ENCODE measurements at places on chromosomes 4 and X.

DNA sequence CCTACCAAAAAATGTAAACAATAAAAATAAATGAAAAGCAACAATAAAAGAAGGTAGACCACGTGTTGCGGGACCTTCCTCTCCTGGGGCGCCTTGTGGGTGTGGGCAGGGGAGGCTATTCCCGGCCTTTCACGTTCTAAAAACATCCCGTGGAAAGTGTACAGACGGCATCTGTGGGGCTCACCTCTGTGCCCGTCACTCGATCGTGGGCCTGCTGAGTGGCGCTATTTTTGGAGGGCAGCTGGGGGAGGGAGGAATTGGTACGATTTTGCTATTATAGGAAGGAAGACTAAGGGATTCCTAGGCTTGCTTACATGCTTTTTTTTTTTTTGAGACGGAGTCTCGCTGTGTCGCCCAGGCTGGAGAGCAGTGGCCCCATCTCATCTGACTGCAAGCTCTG, 13.6 kb upstream of the PPP2R3B start:
- DNase-seq: no peak

- no peak for DNase-seq
These were observed 49.7 kb upstream of the ANKRD17 start for GRCh38 chr4:73308286-73308685.

DNA sequence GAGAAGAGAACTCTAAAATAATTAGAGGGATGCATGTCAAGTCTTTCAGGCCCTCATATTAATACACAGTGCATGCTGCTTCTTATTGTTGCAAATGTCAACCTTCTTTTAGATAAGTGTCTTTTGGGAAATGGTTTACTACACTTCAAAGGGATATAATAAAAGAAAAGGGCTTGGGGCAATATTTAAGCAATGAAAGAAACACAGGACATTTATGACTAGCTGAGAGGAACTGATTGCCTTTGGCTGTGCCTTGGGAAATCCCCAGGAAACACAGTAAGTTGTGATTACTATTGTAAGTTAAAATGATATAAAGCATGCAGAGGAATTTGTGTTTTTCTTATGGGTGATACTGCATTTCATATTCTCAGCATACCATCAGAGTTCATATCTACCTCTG, 1036.2 kb upstream of the GRID2 start:
- DNase-seq: no peak

DNA sequence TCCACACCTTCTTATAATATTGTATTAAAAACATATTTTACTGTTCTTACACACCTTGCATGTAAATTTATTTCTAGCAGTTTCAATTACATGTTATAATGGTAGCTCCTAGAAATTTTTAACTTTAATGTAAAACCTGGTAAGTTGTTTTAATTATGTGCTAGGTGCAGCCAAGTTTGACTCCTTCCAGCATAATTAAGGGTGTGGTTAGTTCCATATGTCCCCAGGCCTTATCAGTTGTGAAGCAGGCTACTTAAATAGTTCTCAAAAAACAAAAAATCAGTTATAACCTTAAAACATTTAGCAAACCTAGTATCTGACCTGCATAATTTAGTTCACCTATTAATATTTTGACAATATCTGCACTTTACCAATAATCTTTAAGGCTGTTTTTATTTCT, 26.9 kb upstream of the PASD1 start:
- no peak for DNase-seq

DNA sequence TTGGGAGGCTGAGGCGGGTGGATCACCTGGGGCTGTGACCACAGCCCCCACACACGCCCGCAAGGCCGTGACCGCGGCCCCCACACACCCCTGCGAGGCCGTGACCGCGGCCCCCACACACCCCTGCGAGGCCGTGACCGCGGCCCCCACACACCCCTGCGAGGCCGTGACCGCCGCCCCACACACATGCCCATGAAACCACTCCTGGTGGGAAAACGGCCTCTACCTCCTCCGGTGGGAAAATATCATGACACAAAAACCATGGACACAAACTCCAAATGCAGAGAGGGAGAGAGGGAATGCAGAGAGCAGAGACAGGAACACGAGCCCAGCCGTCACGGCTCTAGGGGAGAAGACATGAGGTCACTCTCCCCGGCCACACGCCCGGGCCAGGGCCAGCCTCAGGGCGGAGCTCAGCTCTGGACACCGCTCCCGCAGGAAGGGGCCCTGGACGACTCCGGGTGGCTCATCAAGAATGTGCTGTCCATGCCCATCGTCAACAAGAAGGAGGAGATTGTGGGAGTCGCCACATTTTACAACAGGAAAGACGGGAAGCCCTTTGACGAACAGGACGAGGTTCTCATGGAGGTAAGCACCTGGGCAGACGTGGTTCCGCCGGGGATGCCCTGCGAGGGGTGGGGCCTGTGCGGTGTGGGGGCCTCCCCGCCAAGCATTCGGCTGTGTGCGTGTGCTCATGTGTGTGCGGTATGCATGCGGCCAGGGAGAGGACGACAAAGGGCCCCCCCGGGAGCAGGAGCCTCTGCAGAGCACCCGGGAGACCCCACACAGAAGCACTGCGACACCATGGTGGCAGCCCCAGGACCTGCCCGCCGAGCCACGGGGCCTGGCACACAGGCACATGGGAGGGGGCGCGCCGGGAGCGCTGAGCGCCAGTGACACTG, 17.4 kb downstream of the ATP5ME start:
- DNase-seq: no peak

GRCh38 chr4:147828331-147828905, 96.5 kb downstream of the ARHGAP10 start:
- DNase-seq: no peak

DNA sequence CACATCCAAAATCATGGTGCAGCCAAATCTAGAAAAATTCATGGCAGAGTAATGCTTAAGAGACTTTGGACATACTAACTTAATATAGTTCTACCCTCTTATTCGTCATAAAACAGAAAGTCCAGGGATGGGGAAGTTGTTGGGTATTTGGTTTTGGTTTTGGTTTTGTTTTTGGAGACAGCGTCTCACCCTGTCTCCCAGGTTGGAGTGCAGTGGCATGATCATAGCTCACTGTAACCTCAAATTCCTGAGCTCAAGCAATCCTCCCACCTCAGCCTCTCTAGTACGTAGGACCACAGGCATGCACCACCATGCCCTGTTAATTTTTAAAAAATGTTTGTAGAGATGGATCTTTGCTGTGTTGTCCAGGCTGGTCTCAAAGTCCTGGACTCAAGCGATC, 271.8 kb upstream of the TENM3 start:
- no peak for DNase-seq

- no peak for DNase-seq
These were observed 20.7 kb downstream of the FRMPD3 start for GRCh38 chrX:107470198-107470597.

DNA sequence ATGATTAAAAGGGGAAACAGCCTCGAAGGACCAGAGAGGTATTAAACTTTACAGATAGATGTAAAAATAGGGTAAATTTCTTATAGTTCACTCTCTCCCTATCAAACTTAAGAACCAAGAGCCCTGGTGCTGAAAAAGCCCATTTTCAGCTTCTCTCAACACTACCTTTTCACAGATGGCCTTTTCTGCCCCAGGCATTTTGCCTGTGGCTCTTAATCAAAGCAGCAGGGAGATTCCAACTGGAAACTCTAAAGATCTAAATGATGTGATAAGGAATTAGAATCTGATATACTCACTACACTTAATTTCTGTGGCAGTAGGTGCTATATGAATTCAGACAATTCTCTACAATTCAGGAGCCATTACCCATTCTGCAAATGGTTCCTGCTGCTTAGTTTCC, 60.0 kb downstream of the AMMECR1 start:
- DNase-seq: no peak

- no peak for DNase-seq
These were observed 39.0 kb downstream of the GUCY1A1 start for GRCh38 chr4:155705664-155706063.

- no peak for DNase-seq
These were observed 91.6 kb downstream of the FUNDC1 start for GRCh38 chrX:44451056-44451455.

DNA sequence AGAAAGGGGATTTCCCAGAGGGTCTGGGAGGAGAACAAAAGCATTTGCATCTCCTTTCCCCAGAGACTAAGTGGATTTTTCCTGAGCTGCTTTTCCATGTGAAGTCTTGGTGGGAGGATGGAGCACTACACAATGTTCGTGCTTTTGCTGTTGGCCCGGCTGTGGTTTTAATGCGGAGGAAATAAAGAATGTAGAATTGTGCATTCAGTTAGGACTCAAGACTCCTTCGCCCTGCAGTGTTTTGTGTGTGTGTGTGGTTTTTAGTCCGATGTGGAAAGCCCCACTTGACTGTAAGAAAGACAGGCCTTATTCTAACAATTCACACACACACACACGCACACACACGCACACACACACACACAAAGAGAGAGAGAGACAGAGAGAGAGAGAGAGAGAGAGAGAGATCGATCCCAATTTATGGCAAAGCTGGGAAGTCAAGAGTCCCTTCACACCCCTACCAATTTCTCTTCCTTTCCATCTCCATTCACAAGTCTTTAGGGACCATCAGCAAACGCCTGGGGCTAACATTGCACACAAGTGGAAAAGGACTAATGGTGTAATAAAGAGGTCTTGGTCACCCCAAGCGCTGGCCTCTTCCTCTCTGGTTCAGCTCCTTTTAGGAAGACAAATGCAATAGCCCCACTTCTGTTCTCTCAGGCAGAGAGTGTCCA, 44.2 kb downstream of the CLDN34 start:
- no peak for DNase-seq

GRCh38 chrX:38061335-38061734, 55.0 kb downstream of the SYTL5 start:
- DNase-seq: no peak

- DNase-seq: no peak
These were observed 8.1 kb downstream of the SNX25 start for GRCh38 chr4:185217408-185217975.

DNA sequence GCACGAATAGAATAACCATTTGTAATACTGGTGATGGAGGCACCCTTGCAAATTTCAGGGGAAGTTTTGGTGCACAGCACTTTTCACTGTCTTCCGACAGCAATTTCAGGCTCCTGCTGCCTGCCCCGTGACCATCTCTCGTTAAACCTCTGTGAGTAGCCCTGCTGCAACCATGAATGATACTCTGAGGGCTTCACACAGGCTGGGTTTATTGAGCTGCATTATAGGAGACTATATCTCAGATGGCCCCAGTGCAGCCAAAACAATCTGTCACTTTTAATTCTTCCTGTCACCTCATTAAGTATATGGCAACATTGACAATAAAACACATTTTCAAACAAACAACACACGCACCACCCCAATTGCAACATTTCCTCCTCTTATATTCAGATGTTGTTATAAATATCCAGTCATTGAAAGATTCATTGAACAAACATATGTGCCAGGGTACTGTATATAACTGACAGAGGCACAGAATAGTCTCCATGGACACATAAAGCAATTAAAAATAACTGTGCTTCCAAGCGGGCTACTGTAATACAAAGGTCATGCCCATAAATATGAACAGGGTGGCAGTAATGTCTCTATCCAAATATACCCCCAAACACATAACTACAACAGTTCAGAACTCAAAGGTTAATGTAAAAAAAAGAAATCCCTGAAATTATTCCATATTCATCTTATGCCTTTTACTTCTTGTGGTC, 477.0 kb downstream of the GBA3 start:
- no peak for DNase-seq

DNA sequence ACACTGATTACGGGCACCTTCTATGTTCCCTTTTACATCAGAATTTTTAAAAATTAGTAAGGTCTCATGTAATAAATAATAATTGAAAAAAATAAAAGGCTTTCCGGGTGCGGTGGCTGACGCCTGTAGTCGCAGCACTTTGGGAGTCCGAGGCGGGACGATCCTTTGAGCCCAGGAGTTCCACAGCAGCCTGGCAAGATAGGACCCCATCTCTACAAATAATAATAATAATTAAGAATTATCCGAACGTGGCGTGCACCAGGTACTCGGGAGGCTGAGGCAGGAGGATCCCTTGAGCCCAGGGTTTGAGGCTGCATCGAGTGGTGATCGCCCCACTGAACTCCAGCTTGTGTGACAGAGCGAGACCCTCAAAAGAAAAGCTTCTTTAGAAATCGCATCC, 771 bp upstream of the LAMTOR3 start:
- no peak for DNase-seq

GRCh38 chr4:158535130-158535614, 13.5 kb downstream of the RXFP1 start:
- no peak for DNase-seq

GRCh38 chr4:149955780-149956390, 122.4 kb upstream of the DCLK2 start:
- DNase-seq: no peak

DNA sequence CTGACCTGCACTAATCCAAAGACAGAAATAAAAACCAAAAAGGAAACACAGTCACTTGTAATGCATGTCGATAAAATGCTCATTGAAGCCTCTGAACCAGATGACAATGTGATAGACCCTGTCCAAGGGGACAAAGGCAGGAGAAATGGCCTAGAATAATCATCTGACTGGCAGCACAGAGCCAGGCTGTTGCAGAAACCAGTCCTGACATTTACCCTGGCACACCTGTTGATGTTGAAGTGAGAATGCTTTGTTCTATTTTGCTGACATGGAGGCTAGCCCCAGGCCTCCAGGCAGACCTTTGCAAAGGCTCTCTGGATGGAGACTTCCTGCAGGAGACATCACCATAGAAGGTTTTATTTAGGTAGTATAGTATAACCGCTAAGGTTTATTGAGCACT, 41.0 kb downstream of the TFDP3 start:
- no peak for DNase-seq

GRCh38 chr4:80446664-80447063, 111.1 kb downstream of the CFAP299 start:
- no peak for DNase-seq

GRCh38 chr4:44146516-44146915, 302.1 kb downstream of the KCTD8 start:
- no peak for DNase-seq

GRCh38 chrX:40107291-40108161, 9.8 kb upstream of the BCOR start:
- no peak for DNase-seq

GRCh38 chr4:40253906-40254305, 57.1 kb downstream of the RHOH start:
- no peak for DNase-seq

DNA sequence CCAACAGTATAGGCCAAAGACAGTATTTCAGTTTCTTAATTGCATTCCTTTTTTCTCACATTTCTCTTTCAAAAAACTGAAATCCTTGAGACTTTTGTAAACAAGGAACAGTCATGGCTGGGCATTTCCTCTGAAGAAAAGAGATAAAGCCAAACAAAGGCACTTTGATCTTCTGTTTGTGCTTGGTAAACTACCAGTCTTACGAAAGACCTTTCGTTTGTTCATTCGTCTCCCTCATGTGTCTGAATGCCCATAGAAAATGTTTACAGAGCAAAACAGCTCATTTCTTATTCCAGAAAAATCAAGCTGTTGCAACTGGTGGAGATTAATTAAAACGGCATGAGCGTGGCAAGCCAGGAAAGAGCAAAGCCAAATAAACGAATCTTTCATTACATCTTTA, 178.0 kb downstream of the GASK1B start:
- no peak for DNase-seq

GRCh38 chrX:40104985-40105834, 7.5 kb upstream of the BCOR start:
- DNase-seq: no peak

Data from cortex of kidney (tissue), 1 donor.